ENCODE measurements at places on chromosomes 7 and 10. TPM values are rescaled to one million over a fixed set of nuclear protein-coding genes. Genes with fewer than 3 reads are reported as not detected.

DNA sequence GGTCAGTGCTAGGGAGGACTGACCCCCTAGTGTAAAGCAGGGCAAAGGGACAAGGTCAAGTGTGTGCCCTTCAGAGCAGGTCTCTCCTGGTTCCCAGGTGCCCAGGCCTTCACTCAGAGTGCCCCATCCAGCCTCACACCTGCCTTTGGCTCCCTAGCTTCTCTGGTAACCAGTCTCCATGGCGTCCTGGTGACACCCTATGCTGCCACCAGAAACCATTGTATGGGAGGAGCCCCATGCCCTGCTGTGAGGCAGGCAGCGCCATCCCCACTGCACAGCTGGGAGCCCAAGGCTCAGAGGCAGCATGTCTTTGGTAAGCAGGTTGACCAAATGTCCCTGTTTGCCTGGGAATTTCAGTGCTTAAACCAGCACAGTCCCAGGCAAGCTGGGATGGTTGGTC, 33.1 kb upstream of the HMX3 start:
- no peak for DNase-seq

- DNase-seq, result no peak
These were observed 222.1 kb upstream of the SHH start for GRCh38 chr7:156034397-156034796.

CDC14C gene
- not detected for polyA plus RNA-seq

- no peak for DNase-seq
These were observed 389.7 kb downstream of the INHBA start for GRCh38 chr7:41313171-41313570.

GRCh38 chr7:16447876-16448275, 17.7 kb downstream of the SOSTDC1 start:
- DNase-seq, result no peak

TAC1 gene
- polyA plus RNA-seq, result 0.80 TPM

GRCh38 chr7:778968-779451, 51.9 kb upstream of the PRKAR1B start:
- no peak for DNase-seq

- DNase-seq, result no peak
These were observed 164.3 kb upstream of the TCERG1L start for GRCh38 chr10:131475803-131476202.

IFIT1B gene
- 0.25 TPM for polyA plus RNA-seq

FMC1 gene
- polyA plus RNA-seq, result 21.0 TPM

Data from hindlimb muscle (tissue), 1 donor.